ENCODE measurements at places on chromosomes 12 and 14. TPM values are rescaled to one million over a fixed set of nuclear protein-coding genes. Genes with fewer than 3 reads are reported as not detected.

The ACOT4 gene
- total RNA-seq: 2.1 TPM

The MMP19 gene
- total RNA-seq: 0.13 TPM

The CELA1 gene
- total RNA-seq: not detected

The CFAP54 gene
- total RNA-seq: 0.91 TPM

The NEK9 gene
- total RNA-seq: 37.1 TPM

The GALNT16 gene
- 3.9 TPM for total RNA-seq

The LIMA1 gene
- total RNA-seq: 10.7 TPM

The CLMN gene
- total RNA-seq: 4.5 TPM

The OVCH1 gene
- not detected for total RNA-seq

The PTPRR gene
- total RNA-seq: 0.19 TPM

The HSPB8 gene
- 20.4 TPM for total RNA-seq

The ITGB7 gene
- total RNA-seq: 0.48 TPM

The C12orf54 gene
- not detected for total RNA-seq

The MGAT4C gene
- 0.18 TPM for total RNA-seq

The SSPN gene
- total RNA-seq: 0.54 TPM

The RAD51AP1 gene
- total RNA-seq: 17.8 TPM

The LRFN5 gene
- total RNA-seq: not detected

The TMPO gene
- 63.2 TPM for total RNA-seq

The IKZF4 gene
- 3.4 TPM for total RNA-seq

The OTX2 gene
- total RNA-seq: not detected

The CRACR2A gene
- 1.9 TPM for total RNA-seq

The ACVR1B gene
- total RNA-seq: 16.6 TPM

The CIROP gene
- total RNA-seq: not detected

The MYF6 gene
- total RNA-seq: not detected

The SLC11A2 gene
- total RNA-seq: 17.0 TPM

The MAP3K9 gene
- total RNA-seq: 4.7 TPM

The HOXC6 gene
- total RNA-seq: 5.4 TPM

The POTEM gene
- not detected for total RNA-seq

The ADAM20 gene
- not detected for total RNA-seq

The SERPINA10 gene
- total RNA-seq: not detected

The SCFD1 gene
- 26.8 TPM for total RNA-seq

The CFAP73 gene
- total RNA-seq: 0.10 TPM

The TMEM132D gene
- total RNA-seq: not detected

The COL2A1 gene
- not detected for total RNA-seq

The FIGNL2 gene
- total RNA-seq: 0.32 TPM

The GSC gene
- 0.55 TPM for total RNA-seq

The TAS2R9 gene
- not detected for total RNA-seq

The KICS2 gene
- 8.2 TPM for total RNA-seq

The SLC4A8 gene
- 1.0 TPM for total RNA-seq

The SLC2A13 gene
- 3.8 TPM for total RNA-seq

The DBX2 gene
- not detected for total RNA-seq

The MIP gene
- not detected for total RNA-seq

The KRT85 gene
- total RNA-seq: not detected

The ENDOU gene
- total RNA-seq: not detected

The WBP11 gene
- 52.0 TPM for total RNA-seq

The TRAF3 gene
- 24.4 TPM for total RNA-seq

The DNAJC22 gene
- 19.7 TPM for total RNA-seq

The MYO1H gene
- not detected for total RNA-seq

Measured in A549 treated with RU486 at 1 μM for 4 hours (cell line).